ENCODE measurements at places on chromosomes 1 and 21.

GRCh38 chr1:174880171-174880570 lies 119.6 kb upstream of the CACYBP start:
- no peak for DNase-seq

GRCh38 chr1:246875041-246876026 lies 56.4 kb downstream of the AHCTF1 start:
- DNase-seq = no peak

GRCh38 chr1:92975551-92976232 lies 14.4 kb upstream of the DIPK1A start:
- no peak for DNase-seq

DNA sequence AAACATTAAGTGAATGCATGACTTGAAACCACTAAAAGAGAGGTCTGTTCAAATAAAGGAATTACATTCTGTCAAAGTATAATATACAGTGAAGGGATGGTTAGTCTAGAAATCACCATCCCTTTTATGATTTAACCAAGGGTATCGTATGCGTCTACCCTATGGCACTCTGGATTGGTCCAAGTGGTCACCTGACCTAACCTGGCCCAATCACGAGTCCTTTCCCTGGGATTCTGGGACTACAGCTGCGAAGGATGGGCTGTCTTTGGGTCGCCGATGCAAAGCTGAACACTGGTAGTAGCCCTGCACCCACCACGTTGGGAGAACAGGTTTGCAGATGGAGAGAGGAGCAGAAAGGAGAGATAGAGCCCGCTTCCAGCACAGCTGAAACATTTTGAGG lies 30.4 kb upstream of the C1orf198 start:
- DNase-seq = no peak

GRCh38 chr21:32143241-32143939 lies 135.5 kb downstream of the MIS18A start:
- DNase-seq = no peak

DNA sequence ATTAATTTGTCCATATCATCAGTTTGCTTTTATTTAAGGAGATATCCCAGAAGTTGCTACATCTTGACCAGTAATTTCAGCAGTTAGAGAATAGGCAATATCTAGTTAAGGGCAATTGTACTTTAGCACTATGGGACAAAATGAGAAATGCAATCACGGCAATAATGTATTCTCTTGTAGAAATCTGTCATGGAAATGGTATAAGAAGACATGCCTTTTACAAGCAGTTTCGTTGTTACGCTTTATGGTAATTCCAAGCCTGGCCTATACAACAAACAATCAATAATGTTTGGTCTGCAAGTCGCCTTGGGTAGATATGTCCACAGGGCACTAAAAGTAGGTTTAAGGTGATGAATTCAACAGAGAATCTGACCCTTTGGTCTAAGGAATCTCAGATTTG lies 1.2 kb upstream of the NOS1AP start:
- DNase-seq = no peak

- DNase-seq = no peak
Observed at GRCh38 chr1:39036678-39037077, 10.5 kb downstream of the NDUFS5 start.

Measured in stimulated activated CD8-positive, alpha-beta memory T cell treated with anti-CD3 and anti-CD28 coated beads, Interleukin-4, amount 100 ng/mL, for 1 hour (primary cell).